ENCODE measurements at places on chromosomes 7 and 10.

DNA sequence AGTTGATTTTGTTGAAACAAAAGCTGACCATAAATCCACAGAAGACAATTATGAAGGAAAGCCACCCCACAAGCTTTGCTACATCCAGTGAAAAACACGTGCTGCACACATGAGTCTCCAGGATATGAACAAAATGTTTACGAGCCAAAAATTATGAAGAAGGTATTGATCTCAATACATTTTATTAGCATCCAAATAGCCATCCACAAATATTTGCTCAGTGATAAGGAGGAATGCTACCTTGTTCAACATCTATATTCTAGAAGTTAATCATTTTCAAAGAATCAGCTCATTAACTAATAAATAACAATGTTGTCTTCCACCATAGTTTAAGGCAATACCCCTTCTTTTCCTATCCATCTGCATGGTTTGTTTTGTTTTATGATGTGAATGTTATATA is 42.7 kb downstream of the CALML3 start:
- DNase-seq = no peak

GRCh38 chr7:36002900-36003299 is 150.2 kb upstream of the EEPD1 start:
- no peak for DNase-seq

DNA sequence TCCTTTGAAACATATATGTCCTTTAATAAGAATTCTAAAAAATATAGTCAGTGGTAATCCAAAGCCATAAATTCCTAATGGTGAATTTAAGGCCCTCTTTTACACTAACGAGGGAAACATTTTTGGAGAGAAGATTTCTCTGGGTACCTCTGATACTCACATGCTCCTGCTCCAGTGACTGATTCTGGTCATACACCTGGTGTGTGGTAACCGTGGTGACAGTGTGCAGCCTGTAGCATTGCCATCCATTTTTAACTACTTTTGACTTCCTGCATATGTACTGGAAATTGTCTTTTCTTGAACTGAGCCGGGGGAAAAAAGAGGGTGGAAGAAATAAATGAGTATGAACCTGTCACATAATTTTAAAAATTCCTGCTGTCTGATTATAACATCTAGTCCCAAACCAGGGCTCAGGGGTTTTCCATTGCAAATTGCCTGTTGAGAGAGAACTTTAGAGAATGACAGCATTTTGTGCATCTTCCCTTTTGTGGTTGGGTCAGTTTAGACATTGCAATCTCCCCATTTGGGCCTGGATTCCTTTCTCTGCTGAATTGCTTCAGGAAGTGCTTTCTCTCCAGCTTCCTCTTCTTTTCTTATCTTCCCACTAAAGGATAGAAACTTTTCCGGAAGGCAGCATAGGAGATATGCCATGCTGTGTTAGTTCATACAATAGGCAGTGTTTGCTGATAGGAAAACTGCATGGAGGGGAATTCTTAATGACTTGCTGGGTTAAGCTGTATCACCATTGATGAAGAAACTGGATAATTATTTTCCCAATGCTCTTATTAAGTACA is 125.5 kb downstream of the GRM3 start:
- no peak for DNase-seq

- DNase-seq = peak; percentile 22
Observed at GRCh38 chr7:124723012-124723411, 42.6 kb downstream of the GPR37 start.

DNA sequence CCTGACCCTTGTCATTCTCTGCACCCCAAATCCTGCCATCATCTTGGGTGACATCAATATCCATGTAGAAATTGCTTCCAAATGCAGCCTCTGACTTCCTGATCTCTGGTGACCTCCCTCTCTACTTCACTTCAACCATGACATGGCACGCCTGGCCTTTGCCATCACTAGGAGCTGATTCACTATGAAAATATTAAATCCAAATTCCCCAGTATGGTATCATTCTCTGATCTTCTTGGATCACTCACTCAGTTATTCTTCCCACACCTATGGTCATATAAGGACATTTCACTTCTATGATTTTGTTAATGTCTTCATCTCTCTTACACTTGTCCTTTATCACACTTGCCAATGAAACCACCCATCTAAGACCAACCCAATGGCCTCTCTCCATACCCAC is 73.7 kb upstream of the ODAD2 start:
- DNase-seq = no peak

All from SK-MEL-5 (cell line).